Stimulated activated CD4-positive, alpha-beta T cell treated with anti-CD3 and anti-CD28 coated beads, Interleukin-12 subunit alpha, Interleukin-12 subunit beta, amount 100 ng/mL, for 48 hours (primary cell): ENCODE measurements at places on chromosomes 2 and 18.

GRCh38 chr2:152062125-152063091, 36.4 kb downstream of the CACNB4 start:
- no peak for DNase-seq

DNA sequence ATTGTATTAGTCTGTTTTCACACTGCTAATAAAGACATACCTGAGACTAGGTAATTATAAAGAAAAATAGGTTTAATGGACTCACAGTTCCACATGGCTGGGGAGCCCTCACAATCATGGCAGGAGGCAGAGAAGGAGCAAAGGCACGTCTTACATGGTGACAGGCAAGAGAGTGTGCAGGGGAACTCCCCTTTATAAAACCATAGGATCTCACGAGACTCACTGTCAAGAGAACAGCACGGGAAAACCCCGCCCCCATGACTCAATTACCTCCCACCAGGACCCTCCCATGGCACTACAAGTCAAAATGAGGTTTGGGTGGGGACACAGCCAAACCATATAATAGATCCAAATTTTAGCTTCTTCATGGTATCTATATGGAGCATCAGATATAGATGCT, 69.6 kb upstream of the TMEM87B start:
- DNase-seq, result no peak

DNA sequence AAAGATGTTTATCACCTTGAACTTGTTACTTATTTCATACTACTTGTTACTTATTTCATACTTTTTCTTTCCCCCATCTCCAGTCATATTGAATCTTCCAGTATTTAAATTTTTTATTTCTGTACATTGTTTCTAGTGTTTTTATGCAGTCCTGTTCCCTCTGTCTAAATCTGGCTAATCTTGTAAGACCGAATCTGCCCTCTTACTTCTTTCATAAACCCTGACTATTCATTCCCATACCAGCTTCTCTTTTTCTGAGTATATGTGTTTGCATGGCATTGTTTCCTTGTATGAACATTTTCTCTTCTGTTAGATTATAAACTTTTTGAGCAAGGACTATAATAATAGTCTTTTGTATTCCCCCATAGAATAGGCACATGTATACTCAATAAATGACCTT, 131.7 kb downstream of the TAF4B start:
- no peak for DNase-seq

DNA sequence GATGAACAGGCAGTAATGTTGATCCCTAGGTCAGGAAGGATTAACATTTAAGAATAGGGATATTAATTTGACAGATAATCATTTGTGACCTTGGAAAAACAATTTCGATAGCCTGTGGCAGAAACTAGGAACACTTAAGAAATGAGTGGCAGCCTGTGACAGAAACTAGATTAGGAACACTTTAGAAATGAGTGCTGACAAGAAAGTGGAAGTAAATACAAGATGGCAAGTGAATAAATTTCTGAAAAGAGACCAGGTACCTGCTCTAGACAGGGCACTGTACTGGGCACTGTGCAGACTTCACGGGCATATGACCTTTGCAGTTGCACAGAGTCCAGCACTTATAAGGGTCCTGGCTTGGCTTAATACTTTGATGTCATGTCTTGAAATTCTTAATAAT, 5.5 kb upstream of the HNRNPA3 start:
- no peak for DNase-seq
